Occipital lobe (tissue), 3 donors: ENCODE measurements at places on chromosomes 7 and 10. TPM values are rescaled to one million over a fixed set of nuclear protein-coding genes. Genes with fewer than 3 reads are reported as not detected.

DNA sequence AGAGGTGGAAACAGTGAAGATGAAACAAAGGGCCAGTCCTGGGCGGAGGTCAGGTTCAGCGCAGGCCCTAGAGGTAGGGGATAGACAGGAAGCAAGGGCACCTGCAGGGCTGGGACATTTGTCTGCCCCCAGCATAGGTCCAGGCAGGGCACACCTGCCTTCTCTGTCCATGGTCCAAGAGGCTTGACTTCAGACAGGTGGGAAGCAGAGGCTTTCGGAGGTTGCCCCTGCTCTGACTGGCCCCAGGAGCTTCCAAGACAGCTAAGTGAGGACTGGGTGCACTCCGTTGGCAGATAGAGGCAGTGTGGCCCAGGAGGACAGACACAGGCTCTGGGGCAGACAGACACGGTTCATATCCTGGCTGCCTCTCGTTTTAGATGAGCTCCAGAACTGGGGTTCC is 71.6 kb upstream of the GRB10 start:
- no peak for DNase-seq

DNA sequence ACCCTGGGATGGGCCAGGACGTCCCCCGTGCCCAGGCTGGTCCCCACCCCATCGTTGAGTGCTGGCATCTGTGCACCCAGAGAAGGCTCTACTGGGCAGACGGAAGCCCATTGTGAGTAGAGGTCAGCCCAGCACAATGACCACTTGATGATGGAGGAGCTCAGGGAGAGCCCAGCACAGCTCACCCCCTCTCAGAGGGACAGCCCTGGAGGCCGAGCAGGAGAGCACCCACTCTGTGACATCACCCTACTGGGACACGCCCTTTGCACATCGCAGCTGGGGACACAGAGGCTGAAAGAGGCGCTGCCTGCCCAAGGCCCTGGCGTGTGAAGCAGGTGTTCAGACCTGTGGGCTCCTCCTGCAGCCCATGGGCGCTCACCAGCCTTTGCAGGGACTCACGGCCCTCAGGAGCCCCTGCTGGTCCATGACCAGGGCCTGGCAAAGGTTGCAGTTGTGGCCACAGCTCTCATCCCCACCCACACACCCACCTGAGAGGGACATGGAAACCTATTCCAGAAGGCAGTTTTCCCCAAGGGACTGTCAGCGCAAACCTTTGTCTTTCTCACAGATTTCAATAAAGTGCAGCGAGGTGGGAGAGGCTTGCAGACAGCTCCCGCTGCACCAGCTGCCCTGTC is 67.2 kb upstream of the PPP2R2D start:
- no peak for DNase-seq

DNA sequence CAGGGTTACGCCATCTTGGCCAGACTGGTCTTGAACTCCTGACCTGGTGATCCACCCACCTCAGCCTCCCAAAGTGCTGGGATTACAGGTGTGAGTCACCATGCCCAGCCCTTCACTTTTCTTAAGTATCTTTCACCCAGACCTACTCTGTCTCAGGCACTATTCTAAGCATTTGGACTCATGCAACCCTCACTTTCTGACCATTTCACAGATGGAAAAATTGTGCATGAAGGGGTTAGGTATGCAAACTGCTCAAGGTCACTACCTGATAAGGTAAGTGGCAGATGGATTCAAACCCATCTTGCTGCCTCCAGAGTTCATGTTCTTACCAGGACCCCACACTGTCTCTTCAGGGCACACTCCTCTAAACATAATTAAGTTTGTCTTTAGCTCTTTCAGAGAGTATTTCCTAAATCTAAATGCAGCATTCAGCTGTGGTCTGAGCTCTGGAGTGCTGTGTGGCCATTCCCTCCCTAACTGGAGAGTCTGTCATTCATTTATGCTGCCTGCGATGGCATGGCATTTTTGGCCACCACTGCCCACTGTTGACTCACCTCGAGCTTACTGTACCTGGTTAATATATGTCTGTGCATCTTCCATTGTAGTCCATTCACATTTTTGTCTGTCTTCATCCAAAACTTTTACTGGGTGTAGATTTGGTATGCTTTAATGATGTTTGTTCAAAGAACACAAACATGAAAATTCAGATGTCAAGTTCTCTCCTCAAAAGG is 88.4 kb downstream of the CCDC71L start:
- no peak for DNase-seq

DNA sequence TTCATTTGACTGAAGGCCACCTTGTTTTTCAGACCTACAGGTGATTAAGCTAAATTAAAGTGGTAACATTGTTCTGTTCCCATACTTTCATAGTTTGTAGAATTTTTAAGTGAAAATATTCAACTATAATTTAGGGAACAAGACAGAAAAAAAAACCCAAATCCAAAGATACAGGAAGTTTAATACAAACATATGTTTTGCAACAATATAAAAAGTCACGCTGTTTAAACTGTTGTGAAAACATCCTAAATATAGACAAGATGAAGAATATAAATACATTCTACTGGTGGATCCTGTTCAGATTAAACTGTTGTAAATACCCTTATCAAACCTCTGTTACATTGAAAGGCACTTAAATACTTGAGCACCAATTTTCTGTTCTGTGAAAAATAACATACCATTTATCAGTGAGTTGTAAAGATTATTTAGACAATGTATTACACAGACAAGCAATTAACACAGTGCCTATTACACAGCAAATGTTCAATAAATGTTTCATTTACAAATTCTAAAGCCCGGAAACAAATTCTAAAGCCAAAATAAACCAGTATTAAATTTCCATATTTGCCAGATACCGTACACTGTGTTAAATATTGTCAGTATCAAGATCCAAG is 14.2 kb downstream of the ASZ1 start:
- DNase-seq = no peak

The HGF gene
- total RNA-seq = 5.9 TPM

DNA sequence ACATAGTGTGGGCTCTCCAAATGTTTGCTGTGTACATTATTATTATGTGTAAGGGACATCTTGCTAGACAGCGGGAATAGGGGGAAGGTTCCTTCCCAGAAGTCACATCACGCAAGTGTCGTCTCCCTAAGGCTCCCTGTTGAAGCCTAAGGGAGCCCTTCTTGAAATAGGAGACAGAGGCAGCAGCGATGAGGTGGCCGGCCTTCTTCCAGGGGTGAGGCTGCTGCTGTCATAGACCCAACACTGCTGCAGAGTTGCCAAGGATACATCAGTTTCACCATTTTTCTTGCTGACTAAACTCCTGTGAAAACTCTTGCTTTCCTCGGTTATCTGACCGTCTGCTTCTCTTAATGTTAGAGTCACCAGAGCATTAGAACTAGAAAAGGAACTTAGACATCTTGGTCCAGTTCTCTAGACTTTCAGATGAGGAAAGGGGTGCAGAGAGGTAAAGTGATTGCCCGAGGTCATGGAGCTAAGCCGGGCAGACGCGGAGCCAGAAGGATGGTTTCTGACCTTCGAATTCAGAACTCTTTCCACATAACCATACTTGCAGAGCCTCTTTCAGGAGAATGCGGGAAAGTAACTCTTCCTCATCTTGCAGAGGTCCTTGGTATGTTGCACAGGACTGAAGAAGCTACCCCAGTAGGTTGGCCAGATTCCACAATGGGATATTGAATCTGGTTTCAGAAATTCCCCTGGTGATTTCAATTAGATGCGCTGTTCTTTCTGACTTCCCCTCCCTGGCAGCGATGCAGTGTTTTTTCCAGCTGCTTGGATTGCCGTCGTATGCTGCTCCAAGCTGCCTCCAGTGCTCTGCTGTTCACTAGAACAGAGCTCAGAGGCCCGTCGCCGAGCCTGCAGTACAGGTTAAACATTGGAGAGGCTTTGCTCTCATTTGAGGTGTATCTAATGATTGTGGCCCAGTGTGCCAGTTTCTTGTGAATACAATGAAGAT is 217.1 kb downstream of the CAMK1D start:
- DNase-seq = no peak

The RP9 gene
- total RNA-seq = 6.6 TPM

GRCh38 chr10:132055616-132056015 is 10.1 kb upstream of the JAKMIP3 start:
- DNase-seq = no peak

- DNase-seq = no peak
Observed at GRCh38 chr7:33044401-33044718, 18.2 kb downstream of the NT5C3A start.

GRCh38 chr10:70277396-70278030 is 6.3 kb downstream of the NPFFR1 start:
- no peak for DNase-seq

DNA sequence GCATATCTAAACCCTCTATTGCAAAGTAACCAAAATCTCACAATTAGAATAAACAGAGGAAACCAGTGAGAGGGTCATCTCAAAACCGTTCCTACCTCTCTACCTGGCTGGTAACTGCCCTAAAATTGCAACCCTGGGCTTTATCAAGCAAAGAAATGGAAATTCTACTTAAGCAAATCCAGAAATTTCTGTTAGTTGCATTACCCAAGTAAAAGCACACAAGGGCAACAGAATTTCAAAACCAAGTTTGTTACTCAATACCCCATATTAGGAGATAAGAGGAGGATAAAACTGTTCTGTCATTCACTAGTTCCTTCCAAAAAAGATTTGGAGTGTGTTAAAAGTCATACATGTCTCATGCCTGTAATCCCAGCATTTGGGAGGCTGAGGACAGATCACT is 195.3 kb downstream of the FAM107B start:
- DNase-seq = no peak

The H2BK1 gene
- total RNA-seq = not detected

- no peak for DNase-seq
Observed at GRCh38 chr7:106740806-106741205, 79.8 kb upstream of the CCDC71L start.

GRCh38 chr7:66824041-66824440 is 83.5 kb downstream of the RABGEF1 start:
- DNase-seq = no peak

- peak; percentile 88 for DNase-seq
Observed at GRCh38 chr7:28408960-28409715, 3.2 kb upstream of the CREB5 start.

- DNase-seq = no peak
Observed at GRCh38 chr7:132697003-132697402, 120.7 kb upstream of the PLXNA4 start.
